Activated naive CD4-positive, alpha-beta T cell treated with anti-CD3 and anti-CD28 coated beads, Interleukin-2, amount 50 U/mL, for 16 hours (primary cell): ENCODE measurements at places on chromosomes 3 and 15.

- no peak for DNase-seq
Observed at GRCh38 chr3:5036858-5037257, 57.6 kb downstream of the BHLHE40 start.

DNA sequence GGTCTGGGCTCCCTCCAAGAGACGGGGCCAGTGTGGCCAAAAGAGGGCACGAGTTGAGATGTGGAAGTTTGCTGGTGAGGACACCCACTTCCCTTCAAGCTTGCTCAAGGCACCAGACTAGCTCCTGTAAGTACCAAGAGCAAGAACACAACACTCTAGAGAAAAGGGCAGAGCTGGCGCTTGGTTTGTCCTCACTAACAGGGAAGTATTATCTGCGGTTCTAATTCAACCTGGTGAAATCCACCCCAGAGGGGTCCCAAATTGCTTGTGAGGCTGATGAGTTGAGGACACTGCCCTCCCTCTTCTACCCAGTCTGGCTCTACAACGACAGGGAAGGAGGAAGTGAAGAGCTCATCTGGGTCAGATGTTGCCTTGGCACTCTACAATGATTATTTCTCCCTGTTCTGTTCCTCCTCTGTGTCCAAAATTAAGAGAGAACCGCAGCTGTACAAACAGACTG lies 16.9 kb upstream of the FSIP1 start:
- DNase-seq: no peak

GRCh38 chr3:117630885-117631284 lies 921.3 kb downstream of the TUSC7 start:
- DNase-seq: no peak

GRCh38 chr15:65285291-65286068 lies 1.2 kb downstream of the PARP16 start:
- DNase-seq: no peak

- peak; percentile 67 for DNase-seq
Observed at GRCh38 chr15:51736751-51737521, 519 bp downstream of the LYSMD2 start.

DNA sequence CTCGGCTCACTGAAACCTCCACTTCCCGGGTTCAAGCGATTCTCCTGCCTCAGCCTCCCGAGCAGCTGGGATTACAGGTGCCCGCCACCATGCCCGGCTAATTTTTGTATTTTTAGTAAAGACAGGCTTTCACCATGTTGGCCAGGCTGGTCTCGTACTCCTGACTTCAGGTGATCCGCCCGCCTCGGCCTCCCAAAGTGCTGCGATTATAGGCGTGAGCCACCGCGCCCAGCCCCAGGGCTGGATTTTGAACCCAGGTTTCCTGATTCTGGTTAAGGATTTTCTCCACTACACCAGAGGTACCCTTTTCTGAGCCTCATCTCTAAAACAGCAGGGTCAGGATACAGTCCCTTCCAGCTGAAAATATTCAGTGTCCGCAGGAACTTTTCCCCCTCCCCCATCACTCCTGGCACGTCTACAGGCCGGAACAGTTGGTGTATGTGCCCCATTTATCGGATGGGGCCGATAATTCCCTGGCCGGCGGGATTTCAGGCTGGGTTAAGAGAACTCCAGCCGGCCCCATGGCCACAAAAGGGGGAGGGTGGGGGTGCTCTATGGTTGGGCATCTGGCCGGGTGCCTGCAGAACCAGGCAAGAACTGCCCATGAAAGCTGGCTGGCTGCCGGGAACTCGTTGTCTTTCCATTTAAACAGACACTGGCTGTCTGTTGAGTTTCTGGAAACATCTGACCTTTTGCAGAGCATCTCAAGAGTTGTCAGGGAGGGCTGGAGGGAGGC lies 26.8 kb upstream of the SEMA4B start:
- DNase-seq: no peak

GRCh38 chr15:34301058-34301457 lies 36.5 kb downstream of the SLC12A6 start:
- no peak for DNase-seq

GRCh38 chr3:146577662-146578061 lies 27.5 kb downstream of the PLSCR5 start:
- no peak for DNase-seq

DNA sequence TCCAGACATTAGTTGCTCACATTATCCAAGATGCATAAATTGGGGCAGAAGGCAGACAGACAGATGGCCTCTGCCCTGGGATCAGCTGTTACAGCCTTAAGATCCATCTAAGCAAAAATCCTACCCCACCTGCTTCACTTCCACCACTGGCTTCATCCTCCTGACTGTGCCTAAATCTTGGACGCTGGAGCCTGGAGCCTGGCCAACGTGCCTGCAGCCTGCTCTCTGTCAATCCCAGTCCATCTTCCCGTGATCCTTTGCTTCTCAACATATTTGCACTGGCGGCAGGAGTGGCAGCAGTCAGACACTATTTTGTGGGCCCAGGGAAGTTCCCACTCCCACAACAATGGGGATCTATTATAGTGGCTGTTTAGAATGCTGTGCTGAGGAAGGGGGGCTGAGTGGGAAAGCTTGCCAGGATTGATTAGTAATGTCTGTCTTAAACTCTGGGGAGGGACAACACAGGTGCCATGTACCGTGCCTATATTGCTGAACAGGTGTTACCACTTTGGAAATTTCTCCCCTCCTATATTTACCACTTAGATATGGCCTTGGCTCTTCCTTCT lies 121.2 kb downstream of the MEGF11 start:
- no peak for DNase-seq

DNA sequence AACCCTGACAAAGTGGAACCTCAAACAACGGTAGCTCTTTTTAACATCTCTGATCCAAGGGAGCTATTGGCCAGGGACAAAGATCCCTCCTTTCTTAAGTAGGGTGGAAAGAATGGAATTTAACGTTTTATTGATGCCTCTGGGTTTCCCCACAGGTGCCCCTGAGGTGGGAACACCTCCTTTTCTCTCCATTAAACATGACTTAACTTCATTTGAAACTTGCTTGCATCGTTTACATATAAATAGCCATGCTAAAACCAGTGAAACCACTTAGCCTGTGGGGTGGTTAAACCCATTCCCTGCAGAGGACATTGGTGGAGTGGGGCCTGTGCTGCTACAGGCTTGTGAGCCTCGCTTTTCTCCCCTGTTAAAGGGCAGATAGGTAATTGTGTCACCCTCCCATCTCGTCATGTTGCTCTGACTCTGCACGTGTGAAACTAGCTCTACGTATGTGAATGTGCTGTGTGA lies 9.7 kb downstream of the CGNL1 start:
- DNase-seq: no peak
